ENCODE measurements at places on chromosomes 16 and 17.

GRCh38 chr17:36697903-36698530 is 96.6 kb downstream of the MRM1 start:
- no peak for DNase-seq

DNA sequence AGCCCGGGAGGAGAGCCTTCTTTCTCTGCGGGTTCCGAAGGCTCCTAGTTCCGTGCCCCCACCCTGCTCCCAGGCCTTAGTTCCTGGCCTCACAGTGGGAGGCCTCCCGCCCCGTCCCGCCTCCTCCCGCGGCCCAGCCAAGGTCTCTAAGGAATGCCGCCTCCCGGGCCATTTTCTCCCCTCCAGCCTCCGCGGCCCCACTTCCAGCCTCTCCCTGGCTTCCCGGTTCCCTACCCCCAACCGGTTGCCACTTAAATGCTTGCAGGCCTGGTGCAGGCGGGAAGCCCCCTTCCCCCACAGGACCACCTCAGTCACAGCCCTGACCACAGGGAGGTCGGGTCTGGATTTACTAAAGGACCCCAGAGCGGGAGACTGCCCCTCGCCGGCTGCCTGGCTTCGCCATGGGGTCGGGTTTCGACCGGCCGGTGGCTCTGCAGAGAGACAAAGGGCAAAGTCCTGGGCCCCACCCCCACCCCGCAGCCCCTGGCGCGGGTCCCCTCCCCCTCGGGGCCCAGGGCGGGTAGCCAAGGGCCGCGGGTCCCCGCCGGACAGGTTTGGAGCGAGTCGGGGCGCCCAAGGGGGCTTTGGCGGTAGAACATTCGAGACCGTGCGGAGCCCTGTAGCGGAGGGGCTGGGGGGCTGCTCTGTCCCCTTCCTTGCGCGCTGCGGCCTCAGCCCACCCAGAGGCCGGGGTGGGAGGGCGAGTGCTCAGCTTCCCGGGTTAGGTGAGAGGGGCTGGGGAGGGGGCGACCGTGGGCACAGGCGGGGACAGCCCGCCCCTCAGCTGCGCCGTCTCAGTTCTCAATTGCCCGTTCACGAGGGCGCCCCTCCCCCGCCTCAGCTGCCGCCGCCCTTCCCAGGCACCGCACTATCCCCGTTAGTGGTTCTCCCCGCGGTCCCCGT is 16.4 kb downstream of the IGF2BP1 start:
- DNase-seq: no peak

- DNase-seq: no peak
These were observed 9.4 kb upstream of the NPTX1 start for GRCh38 chr17:80485846-80486245.

DNA sequence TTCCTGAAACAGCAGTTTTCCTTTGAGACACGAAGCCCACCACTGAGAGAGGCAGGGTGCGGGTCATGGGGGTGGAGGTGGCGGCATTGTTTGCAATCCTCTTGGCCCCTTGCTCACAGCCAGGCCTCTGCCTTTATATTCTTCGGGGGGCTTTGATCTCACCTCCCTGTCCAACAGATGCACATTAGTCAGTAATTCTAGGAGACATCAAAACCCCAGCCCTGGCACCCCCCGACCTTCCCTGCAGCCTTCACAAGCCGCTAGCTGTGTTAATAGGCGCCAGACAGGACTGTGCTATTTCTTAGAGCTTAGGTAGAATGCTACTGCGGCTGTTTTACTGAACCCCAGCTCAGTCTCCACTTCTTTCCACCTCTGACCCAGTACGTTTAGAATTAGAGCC is 212.6 kb downstream of the RBFOX1 start:
- DNase-seq: no peak

DNA sequence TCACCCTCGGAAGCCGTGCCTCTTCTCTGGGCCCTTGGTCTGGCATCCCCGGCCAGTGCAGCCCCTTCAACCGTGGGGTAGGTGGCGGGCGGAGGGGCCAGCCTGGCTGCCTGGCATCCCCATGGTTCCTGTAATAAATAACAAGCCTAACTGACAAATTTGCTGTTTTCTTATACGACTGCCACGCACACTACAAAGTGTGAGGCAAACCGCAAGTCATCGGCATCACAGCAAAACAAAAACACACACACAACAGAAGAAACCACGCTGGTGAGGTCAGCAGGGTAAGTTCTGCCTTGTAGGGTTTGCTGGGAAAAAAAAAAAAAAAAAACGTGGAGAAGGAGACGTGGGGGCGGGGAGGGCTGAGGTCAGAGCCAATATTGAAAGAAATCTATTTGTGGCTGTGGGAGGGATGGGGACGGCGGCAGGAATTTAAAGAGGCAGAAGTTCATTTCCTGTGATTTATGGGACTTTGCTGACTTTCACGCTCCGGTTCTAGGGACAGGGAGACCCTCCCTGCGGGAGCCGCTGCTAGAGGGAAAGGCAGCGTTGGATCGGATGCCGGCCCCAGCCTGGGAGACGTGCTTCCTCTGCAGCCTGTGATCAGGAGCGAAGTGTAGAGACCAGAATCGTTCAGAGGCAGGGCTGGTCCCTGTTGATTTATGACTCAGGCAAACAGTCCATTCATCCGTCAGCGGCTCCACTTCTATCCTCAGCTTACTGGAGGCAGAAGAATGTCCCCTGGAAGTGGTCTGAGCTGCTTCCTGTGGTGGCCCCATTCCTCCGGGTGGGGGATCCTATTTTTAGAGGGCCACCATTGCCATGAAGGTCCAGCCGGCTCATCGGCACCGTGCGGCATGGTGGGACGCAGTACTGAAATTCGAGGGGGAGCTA is 162.8 kb downstream of the FOXL1 start:
- DNase-seq: peak; percentile 55

DNA sequence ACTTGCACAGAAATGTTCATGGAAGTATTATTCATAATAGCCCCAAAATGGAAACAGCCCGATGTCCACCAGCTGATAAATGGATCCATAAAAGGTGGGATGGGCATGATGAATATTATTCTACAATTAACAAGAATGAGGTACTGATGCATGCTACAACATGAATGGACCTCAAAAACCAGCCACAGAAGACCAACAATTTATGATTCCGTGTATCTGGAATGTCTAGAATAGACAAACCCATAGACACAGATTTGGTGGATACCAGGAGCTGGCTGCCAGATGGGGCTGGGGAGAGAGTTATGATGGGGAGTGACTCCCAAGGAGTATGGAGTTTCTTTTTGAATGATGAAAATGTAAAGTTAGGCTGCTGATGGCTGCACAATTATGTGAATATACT is 10.8 kb upstream of the NAGLU start:
- DNase-seq: peak; percentile 85

- no peak for DNase-seq
These were observed 41.7 kb downstream of the EFCAB5 start for GRCh38 chr17:29982991-29983653.

- DNase-seq: no peak
These were observed 26.3 kb upstream of the ARHGAP17 start for GRCh38 chr16:25041471-25041870.

- DNase-seq: no peak
These were observed 70.3 kb downstream of the PMP22 start for GRCh38 chr17:15194859-15195277.

- peak; percentile 66 for DNase-seq
These were observed at the start of gene KRTAP2-4 for GRCh38 chr17:41065829-41066624. TSS of gene KRTAP2-4 (minus strand) at chr17:41065879. CDS start at chr17:41065845, 34 bp downstream.
